ENCODE measurements at places on chromosomes 5 and 9.
A peak's percentile ranks its signal among the peaks of the same experiment; 100 is the strongest.

DNA sequence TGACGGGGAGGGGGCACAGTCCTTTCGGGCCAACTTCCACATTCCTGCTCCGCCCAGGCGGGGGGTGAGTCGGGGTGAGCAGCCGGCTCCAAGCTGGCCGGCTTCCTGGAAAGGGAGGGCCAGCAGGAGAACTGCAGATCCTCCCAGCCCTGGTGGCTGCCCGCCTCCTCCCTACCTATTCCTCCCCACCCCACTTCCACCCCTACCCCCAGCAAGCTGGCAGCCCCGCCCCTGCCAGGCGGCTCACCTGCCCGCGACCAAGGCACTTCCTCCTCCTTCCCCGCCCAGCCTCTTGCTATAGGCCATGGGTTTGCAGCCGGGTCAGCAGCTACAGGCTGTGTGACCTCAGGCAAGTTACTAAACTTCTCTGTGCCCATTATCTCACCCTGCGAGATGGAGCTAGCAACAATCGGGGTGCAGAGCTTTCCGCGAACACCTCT, 5.6 kb upstream of the IRF1 start:
- peak overlapping the region; percentile 79 for H3K4me3 ChIP-seq
- peak overlapping the region; percentile 82 for H3K27ac ChIP-seq
- no peaks in the 10 kb centered on the region for H3K27me3 ChIP-seq
- DNase-seq = peak; percentile 81
- peaks cover 75% of the 10 kb centered on the region for H3K4me1 ChIP-seq

- H3K36me3 ChIP-seq = peaks cover 5% of the 10 kb centered on the region
- no peak for DNase-seq
- peaks cover 3% of the 10 kb centered on the region for H3K4me1 ChIP-seq
- no peak overlapping the region for H3K27ac ChIP-seq
Observed at GRCh38 chr5:143188083-143188482, 215.4 kb downstream of the NR3C1 start.

DNA sequence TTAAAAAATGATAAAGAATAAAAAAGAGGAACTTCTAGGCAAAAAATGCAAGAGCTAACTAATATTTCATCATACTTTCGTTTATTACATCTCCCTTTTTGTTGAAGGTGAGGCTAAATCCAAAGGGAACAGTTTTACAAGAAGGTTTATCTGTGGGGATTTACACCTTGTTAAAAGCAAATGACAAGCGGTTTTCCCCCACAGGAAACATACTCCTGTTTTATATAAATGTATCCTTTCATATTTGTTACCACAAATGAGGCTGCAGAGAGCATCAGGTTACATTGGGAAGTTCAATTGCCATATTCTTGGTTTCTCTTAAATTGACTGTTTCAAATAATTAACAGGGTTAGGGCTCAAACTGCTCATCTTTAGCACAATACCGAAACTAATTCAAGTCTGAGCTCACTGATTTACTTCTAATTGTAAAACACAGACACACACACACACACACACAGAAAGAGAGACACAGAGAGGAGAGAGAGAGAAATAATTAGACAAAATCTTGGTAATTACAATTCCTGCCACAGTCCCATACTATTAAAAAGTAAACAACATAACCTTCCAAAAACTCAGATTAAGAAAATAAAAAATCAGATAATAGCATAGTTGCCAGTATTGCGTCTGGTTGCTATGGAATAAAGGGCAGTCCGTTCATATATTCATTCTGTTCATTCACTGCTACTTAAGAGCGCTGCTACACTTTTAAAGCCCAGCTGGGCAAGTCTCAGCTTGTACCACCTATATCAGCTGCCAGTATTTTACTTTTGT, 17.1 kb downstream of the RFX3 start:
- no peaks in the 10 kb centered on the region for H3K36me3 ChIP-seq
- H3K4me3 ChIP-seq = no peak overlapping the region
- peak overlapping the region; percentile 53 for H3K27ac ChIP-seq
- DNase-seq = no peak
- H3K4me1 ChIP-seq = peaks cover 15% of the 10 kb centered on the region
- no peaks in the 10 kb centered on the region for H3K27me3 ChIP-seq

- H3K27ac ChIP-seq = no peak overlapping the region
- no peak overlapping the region for H3K4me3 ChIP-seq
- no peaks in the 10 kb centered on the region for H3K27me3 ChIP-seq
Observed at GRCh38 chr5:32990593-32991420, 279.7 kb downstream of the NPR3 start.

GRCh38 chr5:110268985-110269384, 457.5 kb downstream of the TMEM232 start:
- H3K36me3 ChIP-seq = no peaks in the 10 kb centered on the region
- no peak overlapping the region for H3K27ac ChIP-seq
- H3K4me3 ChIP-seq = no peak overlapping the region
- DNase-seq = no peak
- H3K27me3 ChIP-seq = no peaks in the 10 kb centered on the region

- H3K4me3 ChIP-seq = no peak overlapping the region
- no peaks in the 10 kb centered on the region for H3K4me1 ChIP-seq
- H3K36me3 ChIP-seq = no peaks in the 10 kb centered on the region
- H3K27ac ChIP-seq = no peak overlapping the region
- no peak for DNase-seq
Observed at GRCh38 chr5:1723476-1723875, 76.2 kb downstream of the MRPL36 start.

DNA sequence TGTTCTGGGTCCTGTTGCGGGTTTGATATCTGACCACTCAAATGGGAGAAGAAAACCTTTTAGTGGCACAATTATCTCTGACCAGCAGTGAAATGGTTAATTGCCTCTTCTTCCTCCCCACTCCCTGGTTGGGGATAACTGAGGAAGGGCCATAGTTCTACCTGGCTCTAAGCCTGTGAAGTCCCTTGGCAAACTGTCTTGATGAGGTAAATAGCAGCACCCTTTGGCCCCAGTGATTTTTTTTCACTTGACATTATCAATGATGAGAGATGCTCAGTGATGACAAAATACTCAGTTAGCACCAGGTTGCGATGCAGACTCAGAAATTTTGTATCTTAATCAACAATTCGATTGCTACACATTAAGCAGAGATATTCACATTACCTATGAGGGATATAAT, 515.7 kb downstream of the PSAT1 start:
- H3K27me3 ChIP-seq = peaks cover 3% of the 10 kb centered on the region
- H3K4me3 ChIP-seq = no peak overlapping the region
- H3K27ac ChIP-seq = no peak overlapping the region
- H3K36me3 ChIP-seq = no peaks in the 10 kb centered on the region
- no peak for DNase-seq

- no peaks in the 10 kb centered on the region for H3K36me3 ChIP-seq
- H3K4me3 ChIP-seq = no peak overlapping the region
- no peaks in the 10 kb centered on the region for H3K4me1 ChIP-seq
- no peak overlapping the region for H3K27ac ChIP-seq
- no peaks in the 10 kb centered on the region for H3K27me3 ChIP-seq
Observed at GRCh38 chr5:5231576-5231975, 91.4 kb downstream of the ADAMTS16 start.

DNA sequence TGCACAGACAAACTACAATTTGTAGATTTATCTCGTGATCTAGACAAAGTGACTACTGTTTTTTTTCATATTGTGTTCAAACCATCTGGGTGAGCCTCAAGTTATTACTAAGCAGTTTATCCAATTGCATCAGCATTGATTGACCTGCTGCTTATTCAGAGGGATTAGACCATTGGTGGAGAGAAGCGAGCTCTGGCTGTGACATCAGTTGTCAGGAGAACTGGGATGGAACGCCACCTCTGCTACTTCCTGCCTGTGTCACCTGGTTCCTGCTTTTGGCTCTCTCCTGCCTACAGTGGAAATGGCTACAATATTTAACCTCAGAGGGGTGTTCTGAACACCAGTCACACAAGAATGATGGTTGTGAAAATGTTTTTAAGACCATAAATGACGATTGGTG, 12.1 kb downstream of the NR4A3 start:
- no peak for DNase-seq
- no peak overlapping the region for H3K27ac ChIP-seq
- no peak overlapping the region for H3K4me3 ChIP-seq
- no peaks in the 10 kb centered on the region for H3K4me1 ChIP-seq
- H3K36me3 ChIP-seq = no peaks in the 10 kb centered on the region
- H3K27me3 ChIP-seq = no peaks in the 10 kb centered on the region

DNA sequence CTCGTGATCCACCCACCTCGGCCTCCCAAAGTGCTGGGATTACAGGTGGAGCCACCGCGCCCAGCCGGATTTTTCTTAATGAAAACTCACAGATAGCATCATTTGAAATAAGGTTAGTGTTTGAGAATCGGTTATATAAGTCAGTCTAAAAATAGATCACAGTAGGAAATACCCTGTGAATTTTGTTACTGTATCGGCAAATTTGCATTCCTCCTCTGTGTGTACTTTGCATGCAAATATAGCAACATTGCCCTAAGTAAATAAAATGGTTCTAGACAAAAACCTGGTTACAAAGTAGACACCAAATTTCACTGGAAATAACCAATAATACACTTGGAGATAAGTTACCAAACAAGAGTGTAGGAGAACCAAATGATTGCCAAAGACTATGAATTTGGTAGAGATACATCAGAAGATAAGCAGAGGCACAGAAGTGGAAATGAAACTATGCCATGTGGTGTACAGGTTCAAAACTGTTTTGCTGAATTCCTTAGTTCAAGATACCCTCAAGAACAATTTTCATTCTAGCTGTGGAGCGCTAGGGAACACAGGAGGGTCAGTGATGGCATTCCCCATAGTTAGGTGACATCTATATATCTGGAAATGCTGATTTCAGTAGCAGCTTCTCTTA, 58.1 kb downstream of the ICE1 start:
- peaks cover 6% of the 10 kb centered on the region for H3K4me1 ChIP-seq
- H3K36me3 ChIP-seq = no peaks in the 10 kb centered on the region
- H3K4me3 ChIP-seq = no peak overlapping the region
- no peak overlapping the region for H3K27ac ChIP-seq

DNA sequence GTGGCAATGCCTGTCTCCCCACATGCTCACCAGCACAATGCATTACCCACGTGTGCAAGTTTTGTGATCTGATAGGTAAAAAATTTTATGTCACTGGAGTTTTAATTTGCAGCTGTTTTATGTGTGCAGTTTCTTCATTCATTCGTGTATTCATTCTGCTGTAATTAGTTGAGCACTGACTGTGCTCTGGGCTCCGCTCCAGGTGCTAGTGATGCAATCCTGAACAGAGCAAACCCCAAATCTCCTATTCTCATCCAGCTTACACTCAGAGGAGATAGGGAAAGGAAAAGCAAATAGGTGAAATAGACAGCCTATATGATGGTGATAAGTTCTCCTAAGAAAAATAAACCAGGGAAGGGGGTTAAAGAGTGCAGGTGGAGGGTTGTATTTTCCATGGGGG, 148.4 kb downstream of the TENT4A start:
- no peaks in the 10 kb centered on the region for H3K27me3 ChIP-seq
- no peak overlapping the region for H3K4me3 ChIP-seq
- no peaks in the 10 kb centered on the region for H3K36me3 ChIP-seq
- no peaks in the 10 kb centered on the region for H3K4me1 ChIP-seq

DNA sequence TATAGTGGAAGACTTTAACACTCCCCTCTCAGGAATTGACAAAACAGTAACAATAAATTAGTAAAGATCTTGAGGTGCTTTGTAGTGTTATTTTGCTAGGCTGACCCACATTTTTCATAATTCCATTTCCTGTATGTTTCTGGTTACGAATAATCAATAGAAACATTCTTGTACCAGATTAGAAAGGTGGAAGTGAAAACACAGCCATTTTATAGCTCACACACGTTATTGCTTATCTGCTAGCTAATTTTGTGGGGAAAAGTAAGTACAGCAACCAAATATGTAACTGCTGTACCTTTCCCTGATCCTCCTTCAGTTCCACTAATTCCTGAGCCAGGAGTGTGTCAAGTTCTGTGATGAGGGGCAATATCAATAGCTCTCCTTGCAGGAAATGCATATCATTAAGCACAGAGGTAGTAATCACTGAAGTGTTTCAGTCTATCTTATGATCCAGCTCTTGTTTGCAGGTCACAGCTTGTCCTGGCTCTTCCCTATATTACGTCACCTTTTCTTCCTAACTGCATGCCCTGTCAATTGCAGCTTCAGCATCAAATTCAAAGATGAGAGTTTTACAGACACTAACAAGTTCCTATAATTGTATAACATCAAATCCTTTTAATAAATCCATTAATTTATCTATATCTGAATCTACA, 59.4 kb downstream of the MINAR2 start:
- no peaks in the 10 kb centered on the region for H3K27me3 ChIP-seq
- no peaks in the 10 kb centered on the region for H3K4me1 ChIP-seq
- DNase-seq = no peak
- H3K4me3 ChIP-seq = no peak overlapping the region

GRCh38 chr9:90505695-90506094, 136.9 kb downstream of the DIRAS2 start:
- no peak overlapping the region for H3K4me3 ChIP-seq
- H3K27me3 ChIP-seq = no peaks in the 10 kb centered on the region
- no peaks in the 10 kb centered on the region for H3K4me1 ChIP-seq
- no peak overlapping the region for H3K27ac ChIP-seq

- H3K4me3 ChIP-seq = no peak overlapping the region
- DNase-seq = no peak
- no peaks in the 10 kb centered on the region for H3K27me3 ChIP-seq
- H3K4me1 ChIP-seq = peaks cover 3% of the 10 kb centered on the region
Observed at GRCh38 chr5:131230406-131230805, 33.4 kb upstream of the CDC42SE2 start.

- H3K4me1 ChIP-seq = peaks cover 3% of the 10 kb centered on the region
- peaks cover 3% of the 10 kb centered on the region for H3K27me3 ChIP-seq
- H3K27ac ChIP-seq = no peak overlapping the region
- no peaks in the 10 kb centered on the region for H3K36me3 ChIP-seq
- no peak overlapping the region for H3K4me3 ChIP-seq
Observed at GRCh38 chr5:173287086-173287485, 41.1 kb downstream of the STC2 start.

DNA sequence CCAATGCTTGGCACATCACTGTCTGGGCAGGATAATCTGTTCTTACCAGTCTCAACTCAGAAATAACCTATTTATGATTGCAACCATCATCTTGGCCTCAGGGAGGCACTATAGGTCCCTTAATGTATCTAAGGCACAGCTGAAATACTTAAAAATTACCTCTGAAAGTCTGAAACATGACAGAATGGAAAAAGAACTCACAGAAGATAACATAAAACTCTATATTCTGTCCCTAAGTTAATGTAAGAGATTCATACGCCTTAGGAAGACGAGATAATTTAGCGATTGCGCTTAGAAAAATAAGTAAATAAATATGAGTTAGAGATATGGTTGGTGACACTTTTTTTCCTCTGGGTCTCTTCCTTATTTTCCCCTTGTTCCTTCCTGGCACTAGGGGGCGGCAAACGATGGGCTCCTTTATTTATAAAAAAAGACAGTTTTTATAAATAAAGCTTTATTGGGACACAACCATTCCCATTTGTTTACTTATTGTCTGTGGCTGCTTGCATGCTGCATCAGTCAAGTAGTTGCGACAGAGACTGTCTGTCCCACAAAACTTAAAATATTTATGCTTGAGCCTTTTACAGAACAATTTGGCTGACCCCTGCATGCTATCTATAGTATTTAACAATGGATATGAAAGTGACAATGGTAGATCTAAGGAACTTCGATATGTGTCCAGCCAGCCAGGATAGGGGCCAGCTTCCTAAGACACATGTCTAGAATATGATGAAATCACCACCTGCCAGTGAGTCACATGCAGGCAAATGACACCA, 79.6 kb downstream of the PDE4D start:
- no peaks in the 10 kb centered on the region for H3K36me3 ChIP-seq
- no peak overlapping the region for H3K4me3 ChIP-seq
- H3K27ac ChIP-seq = no peak overlapping the region

Measured in CD8-positive, alpha-beta memory T cell (primary cell).